ENCODE measurements at places on chromosomes 12 and 14.
A peak's percentile ranks its signal among the peaks of the same experiment; 100 is the strongest.

- DNase-seq, result no peak
Observed at GRCh38 chr12:121036810-121037326, 2.2 kb downstream of the OASL start.

- DNase-seq, result no peak
Observed at GRCh38 chr12:10512798-10513197, 7.1 kb downstream of the EIF2S3B start.

DNA sequence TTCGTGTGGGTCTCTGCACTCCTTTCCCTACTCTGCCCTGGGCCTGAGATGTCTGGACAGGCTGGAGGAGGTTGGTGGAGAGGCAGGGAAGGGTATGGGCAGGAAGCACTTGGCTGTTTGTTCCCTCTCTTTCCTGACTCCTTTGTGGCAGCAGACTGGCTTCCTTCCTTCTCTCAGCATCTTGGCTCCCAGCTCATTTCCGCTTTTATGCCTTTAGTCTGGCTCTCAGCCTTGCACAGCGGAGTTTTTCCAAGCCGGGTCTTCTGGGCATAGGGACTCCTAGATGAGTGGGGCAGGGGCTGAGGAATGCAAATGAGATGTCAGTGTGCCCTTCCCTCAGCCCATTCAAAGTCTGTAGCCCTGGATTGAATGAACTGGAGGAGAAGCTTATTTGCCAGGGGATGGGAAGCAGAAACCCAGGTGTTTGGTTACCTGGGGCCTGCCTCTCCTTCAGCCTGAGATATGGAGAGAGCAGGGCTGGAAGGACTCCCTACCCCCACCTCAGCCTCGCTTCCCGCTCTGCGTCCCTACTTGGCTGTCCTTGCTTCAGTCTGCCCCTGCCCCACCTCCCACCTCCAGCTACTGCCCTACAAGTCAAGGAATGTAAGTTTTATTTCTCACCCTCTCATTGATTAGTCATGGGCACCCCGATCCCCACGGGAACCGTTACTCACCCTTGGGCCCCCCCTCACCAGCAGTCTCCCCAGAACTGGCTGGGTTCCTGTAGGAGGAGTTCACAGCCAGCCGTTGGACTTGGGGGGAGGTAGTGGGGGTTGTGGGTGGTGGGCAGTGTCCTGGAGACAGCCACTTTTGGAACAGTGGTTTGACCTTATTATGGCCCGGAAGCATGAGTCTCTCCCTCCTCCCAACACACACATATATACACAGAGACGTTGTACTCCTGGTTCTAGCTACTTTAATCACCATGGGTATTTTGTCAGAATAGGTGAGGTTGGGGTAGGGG lies 9.3 kb upstream of the ITGA5 start:
- no peak for DNase-seq

GRCh38 chr14:40936861-40937260 lies 669.8 kb upstream of the LRFN5 start:
- no peak for DNase-seq

- no peak for DNase-seq
Observed at GRCh38 chr12:94122591-94122990, 25.8 kb upstream of the PLXNC1 start.

DNA sequence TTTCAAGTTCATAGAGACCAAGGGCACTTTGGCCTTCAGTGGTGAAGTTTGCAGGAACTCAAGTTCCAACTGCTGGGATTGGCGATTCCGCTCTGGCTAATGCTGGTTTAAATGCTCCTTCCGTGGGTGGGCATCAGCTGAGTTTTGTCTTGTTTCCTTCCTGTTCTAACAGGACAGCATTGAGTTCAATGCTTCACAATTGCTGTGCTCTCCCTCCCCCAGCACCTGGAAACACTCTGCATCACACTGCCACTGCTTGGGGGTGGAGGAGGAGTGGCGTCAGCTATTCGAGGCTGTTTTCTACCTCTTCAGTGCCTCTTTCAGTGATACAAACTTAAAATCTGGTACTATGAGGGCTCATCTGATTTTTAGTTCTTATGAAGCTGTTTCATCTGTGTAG lies 634.9 kb downstream of the FSCB start:
- DNase-seq, result no peak

- DNase-seq, result no peak
Observed at GRCh38 chr12:104263580-104264358, 39.8 kb upstream of the EID3 start.

DNA sequence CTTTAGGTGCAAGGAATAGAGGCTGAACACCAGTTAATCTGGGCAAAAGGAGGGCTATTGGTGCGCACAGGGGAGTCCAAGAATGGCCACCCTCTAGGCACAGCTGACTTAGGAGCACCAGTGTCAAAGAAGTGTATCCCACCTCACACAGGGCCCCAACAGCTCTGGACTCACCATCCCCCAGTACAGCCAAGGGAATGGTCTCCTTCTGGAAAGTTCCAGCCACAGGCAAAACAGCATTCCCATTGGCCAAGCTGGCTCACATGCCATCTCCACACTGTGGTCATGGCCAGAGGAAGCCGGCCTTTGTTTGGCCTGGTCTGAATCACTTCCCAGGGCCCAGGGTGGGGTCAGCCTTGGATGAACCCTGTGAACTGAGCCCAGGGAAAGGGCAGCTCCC lies 120.1 kb downstream of the DICER1 start:
- DNase-seq, result no peak

DNA sequence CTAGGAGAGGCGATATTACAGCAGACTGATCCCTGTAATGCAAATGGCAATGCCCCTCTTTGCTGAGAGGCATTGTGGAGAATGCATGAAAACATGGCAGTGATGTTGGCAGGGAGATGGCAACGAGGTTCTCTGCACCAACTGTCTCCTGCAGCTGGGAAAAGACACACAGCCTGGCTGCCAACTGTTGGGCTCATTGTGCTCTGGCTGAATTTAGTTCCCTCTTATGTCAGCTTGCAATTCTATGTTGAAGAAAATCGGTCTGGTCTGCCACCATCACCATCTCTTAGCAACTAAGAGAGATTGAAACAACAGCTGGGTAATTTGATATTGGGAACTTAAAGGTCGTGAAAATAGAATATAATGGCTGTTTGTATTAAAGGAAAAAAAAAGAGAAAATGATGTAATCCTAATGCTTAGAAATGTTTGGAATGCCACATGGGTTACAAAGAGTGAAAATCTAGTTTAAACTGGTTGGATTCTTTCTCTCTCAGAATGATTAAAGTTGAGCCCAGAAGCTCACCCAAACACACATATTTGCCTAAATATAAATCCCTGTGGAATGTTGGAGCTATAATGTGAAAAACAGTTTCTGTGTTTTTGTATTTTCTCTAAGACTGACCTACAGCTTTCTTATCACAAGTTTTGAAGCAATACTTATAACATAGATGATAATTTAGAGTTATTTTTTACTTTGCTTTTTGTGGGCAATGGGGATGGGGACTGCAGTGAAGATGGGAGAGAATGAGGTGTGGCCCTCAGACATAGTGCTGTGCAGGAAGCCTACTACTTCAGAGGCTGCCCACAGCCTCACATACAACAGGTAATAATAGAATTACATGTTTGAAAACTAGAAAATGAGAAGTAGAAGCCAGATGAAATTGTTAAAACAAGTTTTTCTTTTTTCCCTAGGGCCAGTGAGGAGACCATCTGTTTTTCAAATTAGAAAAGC lies 143.7 kb downstream of the AKAP6 start:
- DNase-seq, result peak; percentile 34

DNA sequence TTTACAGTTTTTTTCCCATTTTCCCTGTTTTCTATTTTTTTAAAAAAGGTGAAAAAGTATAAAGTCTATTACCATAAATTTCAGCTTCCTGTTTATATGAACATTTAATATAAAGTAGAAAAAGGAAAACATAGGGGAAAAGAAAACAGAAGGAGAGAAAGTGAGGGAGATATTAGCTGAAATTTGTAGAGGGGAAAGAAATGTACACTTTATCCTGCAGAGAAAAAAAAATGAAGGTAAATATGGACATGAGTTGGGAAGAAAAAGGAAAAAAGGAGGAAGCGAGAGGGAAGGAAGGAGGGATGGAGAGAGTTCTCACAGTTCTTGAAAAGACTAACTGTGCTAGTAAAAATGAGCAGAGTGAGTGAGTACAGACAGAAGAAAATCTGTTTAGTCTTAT lies 91.6 kb upstream of the BTG1 start:
- DNase-seq, result no peak

All from gastrocnemius medialis (tissue), 4 donors.